Left colon (tissue), 2 donors: ENCODE measurements at places on chromosomes 2 and 18.

DNA sequence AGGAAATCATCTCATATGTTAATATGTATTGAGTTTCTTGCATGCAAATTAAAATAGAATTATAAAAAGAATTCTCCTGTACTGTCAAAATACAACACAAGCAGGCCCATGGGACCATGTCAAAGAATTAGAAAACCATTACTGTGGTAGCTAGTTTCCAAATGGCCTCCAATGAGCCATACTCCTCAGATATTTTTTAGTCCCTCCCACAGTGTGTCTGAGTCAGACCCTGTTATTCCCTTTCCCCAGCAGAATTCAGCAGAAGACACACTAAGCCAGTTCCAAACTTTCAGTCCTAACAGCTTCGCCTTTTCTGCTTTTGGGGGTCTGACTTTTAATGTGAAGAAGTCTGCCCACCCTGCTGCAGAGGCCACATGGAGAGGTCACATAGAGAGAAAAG lies 86.7 kb downstream of the FIGN start:
- no peak for DNase-seq

DNA sequence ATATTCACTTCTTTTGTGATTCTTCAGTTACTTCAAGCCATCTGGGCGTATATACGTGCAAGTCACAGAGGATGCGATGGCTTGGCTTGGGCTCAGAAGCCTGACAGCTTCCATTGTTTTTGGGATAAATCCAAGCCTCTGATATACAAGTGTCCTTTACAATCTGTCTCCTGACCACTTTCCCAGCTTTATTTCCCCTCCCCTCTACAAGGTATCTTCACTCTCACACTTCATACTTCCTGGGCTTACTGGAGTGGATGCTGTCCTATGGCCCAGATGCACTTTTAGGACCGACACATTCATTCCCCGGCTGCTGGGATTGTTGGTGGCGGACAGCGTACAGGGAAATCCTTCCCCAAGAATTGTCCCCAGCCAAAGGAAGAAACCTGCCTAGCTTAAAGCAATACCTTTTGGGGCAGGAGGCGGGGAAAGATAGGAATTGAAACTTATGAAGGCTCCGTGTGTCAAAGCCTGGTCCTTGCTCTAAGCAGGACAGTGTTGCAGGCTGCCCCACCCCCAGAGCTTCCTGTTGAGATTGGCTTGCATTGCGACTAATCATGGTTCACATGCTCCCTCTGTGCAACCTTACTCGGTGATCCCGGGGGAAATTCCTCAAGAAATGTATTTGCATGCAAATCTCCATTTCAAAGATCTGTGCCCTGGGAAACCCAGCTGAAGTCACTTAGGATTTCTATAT lies 802.9 kb upstream of the ID2 start:
- no peak for DNase-seq

- no peak for DNase-seq
Observed at GRCh38 chr2:20635113-20635510, 15.8 kb downstream of the HS1BP3 start.

- DNase-seq = no peak
Observed at GRCh38 chr18:35024196-35024595, 17.0 kb upstream of the MAPRE2 start.

GRCh38 chr2:131076707-131077106 lies 16.6 kb downstream of the FAM168B start:
- no peak for DNase-seq

- DNase-seq = peak; percentile 28
Observed at GRCh38 chr18:79940126-79940813, 11.2 kb downstream of the SLC66A2 start.

DNA sequence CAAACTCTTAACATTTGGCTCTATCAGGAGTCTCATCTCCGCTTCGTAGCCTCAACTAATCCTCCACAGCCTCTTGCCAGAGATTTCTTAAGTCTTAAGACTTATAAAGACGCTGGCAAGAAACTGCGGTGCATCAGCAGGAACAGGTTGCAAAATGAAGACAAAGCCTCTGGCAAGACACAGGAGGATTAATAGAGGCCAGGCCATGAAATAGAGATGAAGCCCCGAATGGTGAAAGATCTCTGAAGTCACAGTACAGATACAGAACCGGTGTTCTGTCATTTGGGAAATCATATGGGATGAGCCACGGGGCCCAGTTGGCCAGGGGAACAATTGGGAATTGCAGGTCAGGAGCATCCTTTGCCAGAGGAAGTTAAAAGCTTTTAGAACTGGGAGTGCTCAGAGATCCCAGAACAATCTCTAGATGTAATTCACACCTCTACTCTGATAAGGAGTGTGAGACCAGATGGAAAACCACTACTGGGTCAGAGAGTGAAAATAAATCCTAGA lies 190.9 kb upstream of the FOSL2 start:
- no peak for DNase-seq

DNA sequence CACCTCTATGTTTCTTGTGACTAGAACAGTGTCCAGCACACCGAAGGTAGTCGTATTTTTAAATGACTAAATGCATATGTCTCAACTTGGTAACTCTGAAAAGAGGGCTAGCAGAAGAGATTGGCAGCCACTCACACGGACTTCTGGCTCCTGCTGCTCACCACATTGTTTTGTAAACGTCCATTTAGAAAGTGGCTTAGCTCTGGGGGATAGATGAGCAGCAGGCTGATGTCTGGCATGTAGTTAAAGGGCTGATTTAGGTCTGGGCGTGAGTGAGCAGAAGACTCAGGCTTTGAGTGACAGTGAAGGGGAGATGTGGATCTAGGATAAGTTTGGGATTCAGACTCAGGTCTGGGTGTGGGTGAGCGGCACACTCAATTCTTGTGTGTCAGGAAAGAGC lies 372.9 kb upstream of the HS6ST1 start:
- DNase-seq = no peak

DNA sequence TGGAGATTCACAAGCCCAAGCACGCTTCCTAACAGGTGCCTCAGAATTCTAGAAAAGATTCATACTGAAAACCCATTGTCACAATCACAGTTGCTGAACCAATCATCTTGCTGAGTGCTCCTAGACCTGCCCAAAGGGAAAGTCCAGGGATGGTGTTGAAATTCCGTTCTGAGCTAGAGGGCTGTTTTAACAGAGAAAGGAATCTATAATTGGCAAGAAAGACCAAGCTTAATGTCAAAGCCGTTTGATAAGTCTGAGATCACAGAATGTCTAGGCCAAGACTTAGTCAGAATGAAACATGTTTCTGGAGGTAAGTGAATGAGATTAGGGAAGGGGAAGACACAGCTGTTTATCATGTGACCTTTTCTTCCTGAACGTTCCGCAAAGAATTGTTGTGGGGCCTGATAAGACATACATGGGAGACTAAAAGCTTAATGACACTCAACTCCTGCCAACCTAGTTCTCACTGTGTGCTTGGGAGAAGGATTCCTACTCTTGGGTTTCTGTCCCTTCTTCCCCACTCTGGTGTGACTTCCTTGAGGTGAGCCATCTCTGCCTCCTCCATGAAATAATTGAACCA lies 27.5 kb downstream of the PMAIP1 start:
- DNase-seq = no peak

- no peak for DNase-seq
Observed at GRCh38 chr2:72917877-72918553, 696 bp downstream of the EMX1 start.

GRCh38 chr2:72129681-72130340 lies 17.9 kb downstream of the CYP26B1 start:
- DNase-seq = peak; percentile 18

- no peak for DNase-seq
Observed at GRCh38 chr18:77088963-77089722, 43.4 kb downstream of the MBP start.

- DNase-seq = no peak
Observed at GRCh38 chr18:47313901-47314300, 62.4 kb upstream of the SKOR2 start.

GRCh38 chr18:23634692-23635091 lies 28.0 kb downstream of the ANKRD29 start:
- DNase-seq = no peak

- peak; percentile 33 for DNase-seq
Observed at GRCh38 chr2:201779901-201780673, 646 bp downstream of the ALS2 start.

DNA sequence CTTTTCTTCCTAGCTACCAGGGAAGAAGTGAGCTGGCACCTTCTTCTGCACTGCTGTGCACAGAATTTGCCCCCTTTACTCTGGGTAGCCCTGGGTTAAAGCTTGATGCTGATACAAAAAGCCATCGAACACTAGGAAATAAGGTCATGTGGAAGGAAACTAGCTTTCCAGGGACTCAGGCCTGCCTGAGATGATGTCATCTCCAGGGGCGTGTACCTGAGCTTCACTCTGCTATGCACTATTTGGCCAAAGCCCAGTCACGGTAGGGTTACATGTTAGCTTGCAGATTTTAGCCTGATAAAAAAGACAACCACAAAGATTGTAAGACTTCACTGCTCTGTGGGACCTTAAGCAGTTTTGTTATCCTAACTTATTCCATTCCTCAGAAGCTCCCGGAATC lies 20.4 kb downstream of the EDAR start:
- DNase-seq = peak; percentile 75

GRCh38 chr18:65737471-65737955 lies 13.3 kb upstream of the CDH7 start:
- no peak for DNase-seq

GRCh38 chr2:229714080-229714735 lies at the start of gene DNER:
Gene DNER (minus strand): TSS chr2:229714555. CDS start chr2:229714423, 132 bp downstream.
- no peak for DNase-seq

GRCh38 chr2:18630101-18630500 lies 40.7 kb upstream of the NT5C1B start:
- DNase-seq = no peak

DNA sequence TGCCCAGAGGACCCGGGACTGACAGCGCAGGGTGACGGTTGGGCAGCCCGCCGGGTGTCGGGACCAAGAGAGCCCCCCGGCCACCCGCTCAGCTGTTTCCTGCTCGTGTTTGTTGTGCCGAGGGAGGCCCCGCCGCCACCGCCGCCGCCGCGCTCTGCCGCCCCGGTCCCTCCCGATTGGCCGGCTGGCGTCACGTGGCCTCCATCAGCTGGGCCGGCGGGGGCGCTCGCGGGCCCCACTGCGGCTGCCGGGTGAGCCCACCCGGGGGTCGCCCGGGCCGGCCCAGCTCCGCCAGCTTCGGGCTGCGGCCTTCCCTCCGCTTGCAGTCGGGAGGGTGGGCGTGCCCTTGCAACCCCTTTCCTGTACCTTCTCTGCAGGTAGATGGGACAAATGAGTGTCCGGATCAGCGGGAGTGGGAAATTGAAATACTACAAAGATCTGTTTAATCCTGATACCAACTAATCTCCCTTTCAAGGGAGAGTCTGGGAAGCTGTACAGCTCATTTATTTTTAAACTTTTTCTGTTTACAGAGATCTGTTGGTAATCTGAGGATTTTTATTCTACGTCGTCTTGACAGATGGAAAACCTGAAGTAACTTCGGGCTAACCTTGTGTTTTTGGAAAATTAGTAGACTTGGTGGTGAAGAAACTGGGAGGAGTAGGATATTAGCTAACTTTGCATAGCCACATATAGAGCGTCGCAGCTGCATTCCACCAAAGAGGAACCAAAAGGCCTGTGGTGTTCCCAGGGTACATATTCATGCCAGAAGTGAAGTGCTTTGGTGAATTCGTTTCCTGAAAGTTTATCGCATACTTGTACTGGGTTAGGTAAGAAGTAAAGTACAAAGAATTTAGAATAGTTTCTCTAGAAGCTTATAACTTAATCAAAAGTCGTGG lies 1.2 kb downstream of the YPEL5 start:
- peak; percentile 71 for DNase-seq

DNA sequence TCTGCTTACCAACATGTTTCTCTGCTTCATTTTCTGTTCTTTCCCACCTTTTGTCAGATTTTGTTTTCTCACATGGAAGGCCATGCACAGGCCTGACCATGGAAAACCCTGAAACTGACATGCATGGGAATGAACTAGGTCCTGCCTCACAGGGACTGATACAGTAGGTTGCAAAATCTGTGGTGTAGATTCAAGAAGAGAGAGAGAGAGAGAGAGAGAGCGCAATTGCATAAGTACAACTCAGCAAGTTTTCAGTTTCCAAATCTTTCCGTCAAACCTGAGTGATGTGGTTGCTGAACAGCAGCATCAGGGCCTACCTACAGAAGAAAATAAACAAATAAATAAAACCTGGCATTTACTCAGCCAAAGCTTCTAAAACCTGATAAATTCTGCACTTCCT lies 87.5 kb upstream of the RNF152 start:
- DNase-seq = no peak

DNA sequence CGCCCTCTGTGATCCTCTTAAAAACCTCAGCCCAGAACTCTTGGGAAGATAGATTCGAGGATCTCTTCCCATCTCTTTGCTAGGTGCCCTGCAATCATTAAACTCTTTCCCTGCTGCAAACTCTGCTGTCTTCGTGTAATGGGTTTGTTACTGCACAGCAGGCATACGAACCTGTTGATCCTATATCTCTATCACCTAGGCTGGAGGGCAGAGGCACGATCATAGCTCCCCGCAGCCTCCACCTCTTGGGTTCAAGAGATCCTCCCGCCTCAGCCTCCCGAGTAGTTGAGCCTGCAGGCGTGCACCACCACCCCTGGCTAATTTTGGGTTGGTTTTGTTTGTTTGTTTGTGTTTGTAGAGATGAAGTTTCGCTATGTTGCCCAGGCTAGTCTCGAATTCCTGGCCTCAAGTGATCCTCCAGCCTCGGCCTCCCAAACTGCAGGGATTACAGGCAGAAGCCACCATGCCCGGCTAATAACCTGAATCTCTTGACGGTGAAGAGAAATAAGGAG lies 493 bp upstream of the BBS5 start:
- no peak for DNase-seq

- DNase-seq = no peak
Observed at GRCh38 chr2:42053482-42053790, 5.6 kb downstream of the PKDCC start.
